Cardiac septum (tissue), 1 donor: ENCODE measurements at places on chromosomes 1 and 21. TPM values are rescaled to one million over a fixed set of nuclear protein-coding genes. Genes with fewer than 3 reads are reported as not detected.

- DNase-seq, result no peak
Observed at GRCh38 chr1:234090212-234091064, 186.0 kb downstream of the SLC35F3 start.

The TMCC2 gene
- 4.0 TPM for total RNA-seq

The ESRRG gene
- total RNA-seq, result 32.3 TPM

GRCh38 chr21:41158026-41158425 is 9.9 kb upstream of the BACE2 start:
- no peak for DNase-seq
